ENCODE measurements at places on chromosomes 3 and 15. TPM values are rescaled to one million over a fixed set of nuclear protein-coding genes. Genes with fewer than 3 reads are reported as not detected.

The ZNF445 gene
- 15.8 TPM for total RNA-seq

The RLBP1 gene
- not detected for total RNA-seq

The LMAN1L gene
- 0.27 TPM for total RNA-seq

The FBXO40 gene
- total RNA-seq: not detected

The DUOXA1 gene
- 0.09 TPM for total RNA-seq

The IMPDH2 gene
- total RNA-seq: 448 TPM

The RASGRP1 gene
- 67.9 TPM for total RNA-seq

The LRRC15 gene
- not detected for total RNA-seq

GRCh38 chr15:77620297-77620696, 12.4 kb downstream of the LINGO1 start:
- DNase-seq: no peak

DNA sequence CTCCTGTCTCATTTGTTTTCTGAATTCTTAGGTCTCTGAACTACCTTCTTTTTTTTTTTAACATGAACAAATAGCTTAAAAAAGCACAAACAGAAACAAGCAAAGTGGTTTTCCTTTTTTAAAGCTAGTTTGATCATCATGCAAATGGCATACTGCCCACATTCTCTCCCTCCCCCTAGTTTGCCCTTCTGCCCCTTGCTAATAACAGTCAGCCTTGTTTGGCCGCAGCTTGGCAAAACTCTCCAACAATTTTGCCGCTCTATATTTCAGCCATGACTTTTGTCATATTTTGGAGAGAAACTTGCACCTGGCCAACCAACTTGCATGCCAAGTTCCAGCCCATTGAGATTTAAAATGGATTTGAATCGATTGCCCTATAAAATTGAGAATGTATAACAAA, 666.0 kb upstream of the NR2F2 start:
- no peak for DNase-seq

DNA sequence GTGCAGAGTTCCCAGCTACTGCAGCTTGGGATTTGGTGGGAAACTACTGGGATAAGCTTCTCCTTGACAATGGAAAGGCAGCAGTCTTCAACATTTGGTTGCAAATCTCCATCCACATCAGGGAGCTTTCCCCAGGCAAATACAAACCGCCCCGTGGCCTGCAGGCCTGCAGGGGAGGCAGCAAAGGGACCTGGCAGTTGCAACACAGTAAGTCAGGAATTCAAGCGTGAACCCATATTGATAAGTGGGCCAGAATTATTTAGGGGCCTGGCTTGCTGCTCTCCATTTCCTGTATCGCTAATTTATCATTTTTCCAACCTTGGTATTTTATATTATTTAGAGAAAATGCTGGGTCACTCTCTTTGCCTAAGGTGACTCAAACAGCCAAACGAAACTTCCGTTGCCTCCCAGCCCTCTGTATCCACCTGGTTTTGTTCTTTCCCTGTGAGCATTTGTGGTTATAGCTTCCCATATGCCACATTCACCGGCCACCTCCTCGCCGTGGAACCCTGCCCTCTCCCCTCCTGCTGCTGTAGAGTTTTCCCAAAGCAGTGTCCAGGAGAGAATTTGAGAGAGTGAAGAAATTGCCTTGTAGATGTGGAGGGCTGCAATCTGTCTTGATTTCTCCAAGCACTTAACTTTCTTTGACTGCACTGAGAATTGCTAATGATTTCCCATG, 34.8 kb downstream of the B3GALNT1 start:
- no peak for DNase-seq

DNA sequence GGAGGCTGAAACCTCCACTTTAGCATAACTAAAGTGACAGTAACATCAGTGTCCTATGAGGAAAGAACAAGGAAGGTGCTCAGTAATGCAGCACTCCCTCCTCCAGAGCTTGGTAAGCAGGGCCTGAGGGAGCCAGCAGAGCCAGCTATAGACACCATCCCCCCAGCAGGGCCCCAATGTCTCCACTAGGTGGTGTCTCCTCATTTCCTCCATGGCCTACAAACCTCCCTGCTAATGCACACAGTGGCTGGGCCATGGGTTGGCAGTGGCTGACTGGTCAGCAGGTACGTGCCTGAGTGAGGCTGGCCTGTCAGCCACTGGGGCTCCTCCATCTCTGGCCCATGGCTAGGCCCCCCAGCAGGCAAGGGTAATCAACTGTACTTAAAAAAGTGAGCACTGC, 13.6 kb downstream of the MRPS25 start:
- DNase-seq: peak; percentile 28

DNA sequence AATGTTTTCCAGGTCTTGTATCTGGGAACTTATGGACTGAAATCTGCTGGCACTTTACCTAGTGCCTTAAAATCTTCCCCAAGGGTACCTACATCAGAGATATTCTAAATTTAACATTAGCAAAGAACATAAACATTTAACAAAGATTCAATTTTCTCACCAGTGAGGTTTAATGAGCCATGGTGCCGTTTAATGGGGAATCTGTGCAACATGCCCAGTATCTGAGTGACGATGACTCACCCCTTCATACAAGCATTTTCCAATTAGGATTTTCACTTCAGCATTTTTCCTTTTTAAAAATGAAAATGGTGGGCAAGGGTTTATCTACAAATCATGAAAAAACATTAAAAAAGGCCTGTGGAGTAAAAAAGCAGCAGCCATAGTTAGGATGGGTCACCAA, 189.4 kb downstream of the SLC9A9 start:
- no peak for DNase-seq

DNA sequence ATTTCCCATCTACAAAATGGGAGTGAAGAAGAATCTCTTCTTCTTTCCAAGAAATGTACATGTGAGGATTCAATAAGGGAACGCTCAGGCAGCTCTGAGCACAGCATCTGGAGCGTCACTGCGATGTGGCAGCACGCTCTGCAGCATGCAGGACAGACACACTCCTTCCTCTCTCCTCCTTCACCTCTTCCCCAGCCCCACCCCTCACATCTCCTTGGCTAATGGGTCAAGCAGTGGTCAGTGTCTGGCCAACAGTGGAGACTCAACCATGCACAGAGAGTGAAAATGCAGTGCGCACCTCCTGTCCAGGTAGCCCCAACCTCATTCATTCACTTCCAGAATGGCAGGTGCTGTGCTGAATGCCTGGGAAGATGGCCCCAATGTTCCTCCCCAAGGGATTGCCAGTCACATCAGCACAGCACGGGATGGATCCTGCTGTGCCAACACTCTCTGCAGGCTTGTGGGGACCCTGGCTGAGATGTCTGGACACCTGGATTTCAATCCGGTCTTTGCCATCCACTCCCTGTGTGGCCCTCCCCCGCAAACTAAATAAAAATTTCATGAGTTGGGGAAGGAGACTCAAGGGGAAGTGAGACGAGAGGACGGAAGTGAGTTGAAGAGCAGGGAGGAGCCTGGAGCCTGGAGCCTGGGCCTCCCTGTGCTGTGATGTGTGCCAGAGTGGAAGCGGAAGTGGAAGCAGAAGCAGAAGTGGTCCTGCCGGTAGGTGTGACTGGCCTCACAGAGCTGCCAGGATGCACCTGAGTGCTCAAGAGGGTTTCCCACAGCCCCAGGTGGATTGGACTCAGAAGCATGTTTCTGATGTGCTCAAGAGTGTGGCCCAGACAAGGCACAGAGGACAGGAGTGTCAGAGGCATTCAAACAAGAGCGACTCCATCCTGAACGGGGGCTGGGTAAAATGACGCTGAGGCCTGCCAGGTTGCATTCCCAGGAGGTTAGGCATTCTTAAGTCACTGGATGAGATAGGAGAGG, 163.9 kb downstream of the SMAD6 start:
- no peak for DNase-seq

DNA sequence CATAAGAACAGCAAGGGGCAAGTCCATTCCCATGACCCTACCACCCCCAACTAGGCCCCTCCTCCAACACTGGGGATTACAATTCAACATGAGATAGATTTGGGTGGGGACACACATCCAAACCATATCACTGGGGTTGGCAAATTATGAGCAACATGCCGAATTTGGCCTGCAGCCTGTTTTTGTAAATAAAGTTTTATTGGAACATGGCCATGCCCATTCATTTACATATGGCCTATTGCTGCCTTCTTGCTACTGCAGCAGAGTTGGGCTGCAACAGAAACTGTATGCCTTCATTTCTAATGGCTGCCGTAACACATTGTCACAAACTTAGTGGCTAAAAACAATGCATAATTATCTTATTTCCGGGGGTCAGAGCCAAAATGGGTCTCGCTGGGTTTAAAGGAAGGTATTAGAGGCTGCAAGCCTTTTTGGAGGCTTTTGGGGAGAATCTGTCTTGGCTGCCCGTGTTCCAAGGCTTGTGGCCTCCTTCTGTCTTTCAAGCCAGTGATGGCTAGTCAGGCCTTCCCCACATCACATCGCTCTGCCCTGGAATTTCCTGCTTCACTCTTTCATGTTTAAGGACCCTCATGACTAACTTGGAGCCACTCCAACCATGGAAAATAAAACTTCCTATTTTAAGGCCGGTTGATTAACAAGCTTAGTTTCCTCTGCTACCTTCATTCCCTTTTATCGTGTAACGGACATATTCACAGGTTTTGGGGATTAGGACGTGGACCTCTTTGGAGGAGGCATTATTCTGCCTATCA, 428.5 kb upstream of the PROK2 start:
- no peak for DNase-seq

DNA sequence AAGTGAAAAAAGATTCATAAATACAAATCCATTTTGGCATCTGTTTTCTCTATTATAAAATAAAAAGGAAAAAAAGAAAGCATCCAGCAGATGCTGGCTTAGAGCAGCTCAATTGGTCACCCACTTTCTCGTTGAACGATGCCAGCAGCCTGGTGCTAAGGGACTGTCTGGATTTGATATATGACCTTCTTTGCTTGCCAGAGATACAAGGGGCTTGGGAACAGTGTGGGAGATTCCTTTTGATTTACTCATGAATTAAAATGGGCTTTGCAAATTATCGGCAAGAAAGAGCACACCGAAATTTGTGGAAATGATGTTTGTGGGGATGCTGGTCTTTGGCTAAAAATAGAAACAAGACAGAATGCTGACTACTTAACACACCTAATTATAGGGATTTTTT, 210.3 kb upstream of the STT3B start:
- no peak for DNase-seq

GRCh38 chr3:190265126-190265525, 57.1 kb downstream of the CLDN1 start:
- no peak for DNase-seq

DNA sequence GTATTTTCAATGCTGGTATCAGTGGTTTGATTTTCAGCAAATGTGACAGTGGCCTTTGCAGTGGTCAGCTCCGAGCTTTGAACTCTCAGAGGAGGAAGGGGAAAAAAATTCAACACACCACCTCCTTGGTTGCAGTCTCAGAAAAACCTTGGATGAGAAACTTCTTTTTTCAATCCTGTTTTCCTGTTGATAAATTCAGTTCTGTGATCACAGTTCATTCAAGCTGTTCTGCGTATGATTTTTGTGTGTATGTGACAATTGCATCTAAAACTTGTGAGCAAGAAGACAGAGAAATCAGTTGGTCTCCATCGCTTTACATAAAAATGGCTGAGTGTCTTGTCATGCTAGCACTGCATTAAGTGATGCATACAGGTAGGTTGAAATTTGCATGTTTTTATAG, 19.2 kb downstream of the ZBTB38 start:
- no peak for DNase-seq

DNA sequence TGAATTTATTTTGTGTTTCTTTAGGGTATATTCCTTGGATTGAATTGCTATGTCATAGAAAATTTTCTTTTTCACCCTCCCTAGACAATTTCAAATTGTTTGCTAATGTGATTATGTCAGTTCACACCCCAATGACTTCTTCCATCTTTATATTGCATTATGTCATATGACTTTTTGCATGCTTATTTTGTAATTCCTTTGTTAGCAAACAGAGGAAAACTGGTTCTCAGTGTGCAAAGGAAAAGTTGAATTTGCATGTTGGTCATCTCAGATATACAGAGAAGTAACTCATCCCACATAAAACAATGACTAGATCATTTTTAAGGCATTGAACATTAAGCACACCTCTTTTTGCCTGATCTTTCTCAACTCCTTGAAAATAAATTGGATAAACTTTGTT, 3.3 kb upstream of the RNF13 start:
- DNase-seq: no peak

DNA sequence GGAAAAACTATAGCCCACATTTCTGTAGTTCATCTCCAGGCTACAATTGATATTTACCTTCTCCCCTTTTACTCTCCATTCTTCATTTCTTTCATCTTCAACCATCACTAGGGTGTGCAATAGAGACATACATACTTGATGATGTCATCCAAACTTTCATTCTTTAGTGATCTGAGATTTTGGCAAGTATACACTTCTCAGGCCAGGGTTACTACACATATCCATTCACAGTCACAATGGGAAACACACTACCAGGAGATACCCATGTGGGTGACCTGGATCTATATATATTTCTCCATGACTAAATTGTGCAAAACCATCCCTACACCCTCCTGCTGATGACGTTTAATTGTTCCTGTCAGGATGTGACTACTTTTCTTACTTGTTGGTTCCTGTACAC, 769.5 kb upstream of the DPPA4 start:
- DNase-seq: no peak

GRCh38 chr3:55558316-55558715, 71.2 kb upstream of the WNT5A start:
- no peak for DNase-seq

DNA sequence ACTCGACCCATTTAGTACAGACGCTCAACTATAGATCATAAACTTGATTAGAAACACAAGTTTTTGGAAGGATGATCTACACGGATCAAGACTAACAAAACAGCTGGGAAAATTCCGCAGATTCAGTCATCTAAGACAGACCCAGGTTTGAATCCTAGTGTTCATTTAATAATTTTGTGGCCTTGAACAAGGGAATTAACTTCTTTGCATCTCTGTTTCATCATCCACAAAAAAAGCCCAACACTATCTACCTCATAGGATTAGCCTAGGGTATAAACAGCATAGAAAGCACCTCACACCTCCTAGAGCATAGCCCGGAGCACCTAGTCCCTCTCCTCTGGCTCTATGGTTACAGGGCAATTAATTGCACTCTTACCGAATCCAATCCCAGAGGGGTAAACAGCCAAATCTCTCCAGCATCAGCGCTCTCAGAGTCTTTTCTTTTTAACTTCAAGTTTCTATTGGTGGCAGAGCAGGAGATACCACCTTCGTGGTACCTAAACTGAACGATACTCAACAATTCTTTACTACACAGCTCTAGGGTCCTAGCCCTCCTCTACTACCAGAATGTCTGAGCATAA, 3.5 kb downstream of the TBL1XR1 start:
- no peak for DNase-seq

- DNase-seq: no peak
Observed at GRCh38 chr15:96340598-96341512, 10.4 kb downstream of the NR2F2 start.

- DNase-seq: no peak
Observed at GRCh38 chr15:100291106-100291505, 50.7 kb downstream of the ADAMTS17 start.

- no peak for DNase-seq
Observed at GRCh38 chr3:99579246-99579645, 59.1 kb upstream of the COL8A1 start.

GRCh38 chr15:57643826-57644225, 52.1 kb downstream of the MYZAP start:
- no peak for DNase-seq

All from CD8-positive, alpha-beta memory T cell (primary cell).